ENCODE measurements at places on chromosomes 1 and 21. TPM values are rescaled to one million over a fixed set of nuclear protein-coding genes. Genes with fewer than 3 reads are reported as not detected.

The CADM3 gene
- total RNA-seq, result 4.3 TPM

- no peak for DNase-seq
These were observed 582.5 kb upstream of the RGS18 start for GRCh38 chr1:191575746-191576145.

GRCh38 chr1:42924851-42925760 is 33.6 kb downstream of the SLC2A1 start:
- DNase-seq, result no peak

The NENF gene
- total RNA-seq, result 103 TPM

The ETV3L gene
- not detected for total RNA-seq

- no peak for DNase-seq
These were observed 37.3 kb downstream of the ATF3 start for GRCh38 chr1:212645546-212646543.

- peak; percentile 11 for DNase-seq
These were observed 20.9 kb upstream of the AGL start for GRCh38 chr1:99829269-99829668.

- no peak for DNase-seq
These were observed 315.9 kb downstream of the PRDM2 start for GRCh38 chr1:14015917-14016316.

GRCh38 chr1:43634721-43635120 is 15.2 kb upstream of the KDM4A start:
- DNase-seq, result no peak

DNA sequence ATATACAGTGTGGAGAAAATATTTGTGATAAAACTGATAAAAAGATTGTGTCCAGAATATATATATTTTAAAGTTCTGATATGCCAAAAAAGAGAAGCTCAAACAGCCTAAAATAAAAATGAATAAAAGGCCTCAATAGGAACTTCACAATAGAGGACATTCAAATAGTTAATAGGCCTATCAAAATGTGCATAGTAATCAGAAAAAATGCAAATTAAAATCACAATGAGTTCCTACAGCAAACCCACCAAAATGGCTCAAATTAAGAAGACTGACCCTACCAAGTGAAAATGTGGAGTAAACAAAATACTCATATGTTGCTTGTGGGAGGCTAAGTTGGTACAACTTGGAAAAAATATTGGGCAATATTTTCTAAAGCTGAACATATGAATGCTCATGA is 57.6 kb upstream of the COG2 start:
- DNase-seq, result no peak
